ENCODE measurements at places on chromosomes 2 and 18.

GRCh38 chr2:200217320-200217719 is 89.2 kb upstream of the SPATS2L start:
- DNase-seq = no peak

- no peak for DNase-seq
Observed at GRCh38 chr2:193240752-193241151, 1046.0 kb upstream of the TMEFF2 start.

GRCh38 chr2:226273440-226273839 is 526.2 kb downstream of the IRS1 start:
- no peak for DNase-seq

DNA sequence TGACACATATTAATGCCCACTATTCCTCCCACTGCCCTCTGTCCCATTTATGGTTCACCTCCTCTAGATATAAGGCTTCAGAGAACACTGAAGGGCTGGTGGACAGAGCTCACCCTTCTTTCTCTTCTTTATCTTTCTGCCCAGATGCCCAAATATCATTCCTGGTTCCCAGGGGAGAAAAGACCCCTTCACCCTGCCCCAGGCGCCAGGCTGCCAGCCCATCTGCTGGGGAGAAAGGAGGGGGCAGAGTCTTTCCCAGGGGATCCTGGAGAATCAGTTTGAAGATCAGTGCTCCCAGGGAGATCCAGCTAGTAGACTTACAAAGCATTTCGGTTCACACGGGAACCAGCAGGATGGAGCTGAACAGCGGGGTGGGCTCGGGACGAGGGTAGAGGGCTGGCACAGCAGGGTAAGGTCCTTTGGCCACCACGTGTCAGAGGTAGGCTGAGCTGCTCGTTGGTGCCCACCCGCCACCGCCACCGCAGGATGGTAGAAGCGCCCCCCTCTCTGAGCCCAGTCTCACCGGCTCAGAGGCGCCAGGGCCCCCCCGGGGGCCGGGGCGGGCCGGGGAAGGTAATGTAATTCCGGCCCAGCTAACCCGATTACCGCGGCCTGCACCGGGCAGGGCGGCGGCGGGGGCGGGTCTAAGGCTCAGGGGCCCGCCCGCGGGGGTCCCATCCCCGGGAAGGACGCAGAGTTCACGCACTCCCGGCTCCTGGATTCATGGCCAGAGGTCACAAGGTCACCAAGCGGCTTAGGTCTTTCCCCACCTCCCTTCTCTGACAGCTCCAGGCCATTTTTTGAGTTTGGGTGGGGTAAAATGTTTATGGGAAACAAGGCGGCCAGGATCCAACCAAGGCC is 1.3 kb upstream of the TLX2 start:
- DNase-seq = no peak

GRCh38 chr2:163741435-163741834 is 5.6 kb upstream of the FIGN start:
- no peak for DNase-seq

DNA sequence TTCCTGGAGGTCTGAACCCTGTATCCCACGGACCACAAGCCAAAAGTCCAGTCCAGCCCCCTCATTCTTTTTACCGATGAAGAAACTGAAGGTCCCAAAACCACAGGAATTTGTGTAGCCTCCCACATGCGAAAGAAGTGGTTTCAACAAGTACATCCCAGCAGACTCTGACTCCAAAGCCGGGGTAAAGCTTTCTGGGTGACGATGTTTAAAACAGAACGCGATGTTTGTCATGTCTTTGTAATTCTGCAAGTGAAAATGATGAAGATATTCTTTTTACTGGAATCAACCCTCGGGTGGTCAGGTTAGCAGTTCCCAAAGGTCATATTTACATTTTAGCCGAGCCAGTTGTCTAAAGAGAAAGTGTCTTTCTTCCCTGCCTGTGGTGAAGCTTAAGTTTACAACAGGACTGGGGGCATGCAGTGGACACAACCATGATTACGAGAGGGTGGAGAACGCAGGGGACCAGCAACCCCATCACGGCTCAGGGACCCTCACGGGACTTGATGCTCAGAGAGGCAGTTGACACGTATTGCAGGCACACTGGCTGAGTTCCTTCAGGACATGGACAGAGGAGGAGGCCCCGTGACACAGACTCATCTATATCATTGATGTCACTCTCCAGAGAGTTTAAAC is 17.8 kb upstream of the TMEM131 start:
- no peak for DNase-seq

DNA sequence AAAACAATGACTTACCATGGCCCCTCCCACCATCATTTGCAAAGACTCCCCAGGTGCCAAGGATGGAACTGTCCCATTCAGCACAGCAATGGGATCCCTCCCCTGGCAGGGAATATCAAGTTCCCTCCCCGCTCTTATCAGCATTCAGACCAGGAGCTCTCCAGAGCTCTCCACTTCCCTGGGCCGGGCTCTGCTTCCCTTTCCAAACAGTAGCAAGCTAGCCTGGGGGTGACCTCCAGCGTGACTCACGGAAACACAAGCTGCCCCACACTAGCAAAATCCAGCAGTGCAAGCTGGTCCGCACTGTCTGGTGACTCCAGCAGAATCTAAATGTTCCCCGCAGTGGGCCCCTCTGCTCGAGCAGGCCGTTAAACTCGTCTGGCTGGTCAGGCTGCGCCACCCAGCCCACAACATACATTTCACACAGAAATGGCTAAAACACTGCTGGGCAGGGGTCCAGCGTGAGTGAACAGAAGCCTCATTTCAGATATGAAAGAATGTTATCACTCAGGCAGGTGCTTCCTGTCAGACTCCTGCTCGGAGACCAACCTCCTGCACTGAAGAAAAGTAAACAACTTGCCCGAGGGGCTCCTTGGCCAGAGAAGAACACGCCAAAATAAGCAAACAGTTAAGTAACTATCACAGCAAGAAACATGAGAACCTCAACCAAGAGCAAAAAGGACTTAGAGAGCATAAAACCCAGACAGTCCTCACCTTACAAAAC is 33.9 kb downstream of the STAT1 start:
- peak; percentile 83 for DNase-seq
